Fibroblast of villous mesenchyme (primary cell): ENCODE measurements at places on chromosomes 12 and 14. TPM values are rescaled to one million over a fixed set of nuclear protein-coding genes. Genes with fewer than 3 reads are reported as not detected.

- no peak for DNase-seq
Measured at GRCh38 chr14:99596071-99596627, 7.9 kb downstream of the CCDC85C start.

DNA sequence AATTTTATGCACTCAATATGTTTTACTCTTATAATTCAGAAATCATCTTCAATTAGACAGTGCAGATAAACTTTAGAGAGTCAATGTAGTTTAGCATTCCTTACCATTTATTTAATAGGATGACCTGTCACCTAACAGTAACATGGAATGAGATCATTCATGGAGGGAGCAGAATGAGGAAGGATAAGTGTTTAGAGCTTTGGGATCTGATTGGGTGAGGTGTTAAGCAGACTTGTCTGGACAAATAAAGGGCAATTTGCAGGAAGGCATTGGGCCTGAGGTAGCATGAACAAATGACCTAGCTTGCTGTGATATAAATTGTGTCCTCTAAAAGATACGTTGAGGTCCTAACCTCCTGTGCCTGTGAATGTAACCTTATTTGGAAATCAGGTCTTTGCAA, 187.4 kb downstream of the C12orf42 start:
- no peak for DNase-seq

DNA sequence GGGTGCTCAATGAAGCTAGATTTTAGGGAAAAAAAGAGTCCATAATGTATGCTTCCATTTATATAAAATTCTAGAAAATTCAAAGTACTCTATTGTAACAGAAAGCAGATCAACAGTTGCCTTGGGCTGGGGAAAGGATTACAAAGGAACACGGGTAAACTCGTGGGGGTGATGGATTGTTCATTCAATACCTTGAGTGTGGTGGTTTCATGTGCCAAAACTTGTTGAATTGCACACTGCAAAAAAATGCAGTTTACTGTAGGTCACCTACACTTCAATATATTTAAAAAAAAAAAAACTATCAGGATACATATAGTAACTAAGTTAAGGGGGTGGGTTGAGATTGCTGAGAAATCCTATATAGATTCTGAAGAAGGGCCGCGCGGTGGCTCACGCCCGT, 33.6 kb downstream of the PAWR start:
- DNase-seq: no peak

KRT72 gene
- total RNA-seq: not detected in 2 replicates

PKP2 gene
- 2.3 and 9.5 TPM in 2 replicates for total RNA-seq

CPNE6 gene
- not detected in 2 replicates for total RNA-seq

TAS2R30 gene
- 7.4 and 9.1 TPM in 2 replicates for total RNA-seq
